ENCODE measurements at places on chromosomes 5 and 9. TPM values are rescaled to one million over a fixed set of nuclear protein-coding genes. Genes with fewer than 3 reads are reported as not detected.

DNA sequence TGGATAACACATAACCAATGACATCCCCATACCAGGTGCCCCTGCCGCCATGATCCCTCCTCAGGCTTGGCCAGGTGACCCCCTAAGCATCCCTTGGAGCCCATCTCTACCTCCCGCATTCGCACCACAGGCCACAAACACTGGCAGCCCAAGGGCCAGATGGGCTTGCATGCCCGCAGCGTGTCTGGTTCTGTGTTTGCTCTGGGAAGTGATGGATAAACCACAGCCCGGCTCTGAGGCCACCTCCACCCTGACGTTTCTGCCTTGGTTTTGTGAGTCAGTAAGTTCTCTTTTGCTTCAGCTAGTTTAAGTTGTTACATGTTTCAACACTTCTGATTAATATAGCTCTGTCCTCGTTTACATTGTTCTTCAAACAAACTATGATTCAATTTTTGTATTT lies 172.4 kb upstream of the PHYKPL start:
- H3K36me3 ChIP-seq, result no peaks in the 10 kb centered on the region
- H3K27me3 ChIP-seq, result peaks cover 12% of the 10 kb centered on the region
- H3K4me3 ChIP-seq, result no peak overlapping the region

- no peak overlapping the region for H3K4me3 ChIP-seq
- no peak for DNase-seq
- H3K27me3 ChIP-seq, result peaks cover 5% of the 10 kb centered on the region
- H3K4me1 ChIP-seq, result no peaks in the 10 kb centered on the region
Observed at GRCh38 chr5:148556835-148557234, 97.5 kb downstream of the HTR4 start.

GRCh38 chr5:82390088-82390487 lies 111.9 kb upstream of the RPS23 start:
- no peak overlapping the region for H3K4me3 ChIP-seq
- H3K27ac ChIP-seq, result no peak overlapping the region
- no peaks in the 10 kb centered on the region for H3K27me3 ChIP-seq
- DNase-seq, result no peak
- H3K4me1 ChIP-seq, result peaks cover 16% of the 10 kb centered on the region
- peaks cover 5% of the 10 kb centered on the region for H3K36me3 ChIP-seq

DNA sequence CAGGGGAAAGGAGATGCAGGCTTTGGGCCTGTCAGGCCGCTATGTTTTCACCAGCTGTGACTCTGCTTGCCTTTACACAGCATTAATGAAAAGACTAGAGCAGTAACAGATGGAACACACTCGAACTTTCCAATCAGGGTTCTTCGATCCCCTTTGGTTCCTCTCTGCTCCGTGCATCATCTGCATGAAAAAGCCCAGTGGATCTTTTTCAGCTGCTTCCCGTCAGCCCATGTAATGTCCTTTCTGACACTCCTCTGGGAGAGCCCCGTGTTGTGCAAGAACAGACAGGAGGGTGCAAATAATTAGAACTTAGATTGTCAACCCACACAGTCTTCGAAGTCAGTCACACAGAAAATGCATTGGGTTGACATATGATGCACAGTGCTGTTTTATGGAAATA lies 448.9 kb upstream of the ZNF462 start:
- no peak for DNase-seq
- H3K4me3 ChIP-seq, result no peak overlapping the region
- H3K27me3 ChIP-seq, result no peaks in the 10 kb centered on the region
- H3K27ac ChIP-seq, result no peak overlapping the region
- H3K4me1 ChIP-seq, result no peaks in the 10 kb centered on the region

The ARHGEF37 gene
- 0.88 TPM for total RNA-seq

- no peak overlapping the region for H3K27ac ChIP-seq
- H3K27me3 ChIP-seq, result no peaks in the 10 kb centered on the region
Observed at GRCh38 chr9:137836831-137837241, 40.7 kb upstream of the CACNA1B start.

GRCh38 chr9:137355761-137356365 lies 53.8 kb upstream of the NRARP start:
- peaks cover 5% of the 10 kb centered on the region for H3K36me3 ChIP-seq
- no peak overlapping the region for H3K27ac ChIP-seq
- H3K27me3 ChIP-seq, result no peaks in the 10 kb centered on the region
- H3K4me1 ChIP-seq, result no peaks in the 10 kb centered on the region

The IL33 gene
- not detected for total RNA-seq

- H3K4me1 ChIP-seq, result peaks cover 26% of the 10 kb centered on the region
- H3K4me3 ChIP-seq, result no peak overlapping the region
- H3K27me3 ChIP-seq, result no peaks in the 10 kb centered on the region
- DNase-seq, result no peak
Observed at GRCh38 chr5:143896966-143897365, 85.0 kb downstream of the HMHB1 start.

- no peak overlapping the region for H3K4me3 ChIP-seq
- DNase-seq, result no peak
- H3K27ac ChIP-seq, result no peak overlapping the region
Observed at GRCh38 chr9:136979769-136980587, 2.7 kb downstream of the PTGDS start.

DNA sequence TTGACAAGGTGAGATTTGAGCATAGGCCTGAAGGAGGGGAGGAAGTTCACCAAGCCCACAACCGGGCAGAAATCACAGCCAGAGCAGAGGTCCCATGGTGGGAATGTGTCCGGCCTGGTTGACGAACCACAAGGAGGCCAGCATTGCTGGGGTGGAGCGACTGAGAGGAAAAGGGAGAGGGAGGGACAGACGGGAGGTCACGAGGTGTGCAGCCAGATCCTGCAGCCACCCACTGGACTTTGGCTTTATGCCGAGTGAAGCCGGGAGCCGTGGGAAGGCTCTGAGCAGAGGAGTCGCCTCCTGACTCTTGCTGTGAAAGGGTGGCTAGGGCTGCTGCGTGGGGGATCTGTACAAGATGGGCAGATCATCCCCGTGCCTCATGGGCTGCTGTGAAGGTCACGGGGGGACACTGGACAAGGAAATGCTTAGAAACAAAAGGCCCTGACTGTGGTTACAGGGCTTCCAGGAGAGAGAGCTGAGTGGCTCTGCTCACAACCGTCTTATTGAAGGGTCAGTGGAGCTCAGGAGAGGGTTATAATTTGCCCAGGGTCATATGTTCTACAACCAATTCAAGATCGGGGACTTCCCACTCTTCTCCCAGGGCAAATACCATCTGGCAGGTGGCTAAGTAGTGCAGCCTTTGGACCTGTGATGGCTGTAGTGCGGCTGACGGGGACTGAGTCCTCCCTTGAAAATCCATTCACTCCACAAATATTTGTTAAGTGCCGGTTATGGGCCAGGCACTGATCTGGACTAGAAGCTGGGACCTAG lies 15.6 kb upstream of the CD74 start:
- H3K4me1 ChIP-seq, result no peaks in the 10 kb centered on the region
- H3K36me3 ChIP-seq, result no peaks in the 10 kb centered on the region
- H3K4me3 ChIP-seq, result no peak overlapping the region

GRCh38 chr5:128470663-128471062 lies 67.4 kb downstream of the FBN2 start:
- DNase-seq, result no peak
- no peaks in the 10 kb centered on the region for H3K4me1 ChIP-seq
- H3K36me3 ChIP-seq, result no peaks in the 10 kb centered on the region
- no peak overlapping the region for H3K4me3 ChIP-seq
- no peak overlapping the region for H3K27ac ChIP-seq

The PROB1 gene
- 5.5 TPM for total RNA-seq

The PCDHGC4 gene
- total RNA-seq, result not detected

The C9 gene
- not detected for total RNA-seq

- peaks cover 26% of the 10 kb centered on the region for H3K27me3 ChIP-seq
- H3K36me3 ChIP-seq, result no peaks in the 10 kb centered on the region
- peaks cover 14% of the 10 kb centered on the region for H3K4me1 ChIP-seq
- H3K4me3 ChIP-seq, result no peak overlapping the region
Observed at GRCh38 chr9:109482391-109482916, 15.7 kb downstream of the PTPN3 start.

DNA sequence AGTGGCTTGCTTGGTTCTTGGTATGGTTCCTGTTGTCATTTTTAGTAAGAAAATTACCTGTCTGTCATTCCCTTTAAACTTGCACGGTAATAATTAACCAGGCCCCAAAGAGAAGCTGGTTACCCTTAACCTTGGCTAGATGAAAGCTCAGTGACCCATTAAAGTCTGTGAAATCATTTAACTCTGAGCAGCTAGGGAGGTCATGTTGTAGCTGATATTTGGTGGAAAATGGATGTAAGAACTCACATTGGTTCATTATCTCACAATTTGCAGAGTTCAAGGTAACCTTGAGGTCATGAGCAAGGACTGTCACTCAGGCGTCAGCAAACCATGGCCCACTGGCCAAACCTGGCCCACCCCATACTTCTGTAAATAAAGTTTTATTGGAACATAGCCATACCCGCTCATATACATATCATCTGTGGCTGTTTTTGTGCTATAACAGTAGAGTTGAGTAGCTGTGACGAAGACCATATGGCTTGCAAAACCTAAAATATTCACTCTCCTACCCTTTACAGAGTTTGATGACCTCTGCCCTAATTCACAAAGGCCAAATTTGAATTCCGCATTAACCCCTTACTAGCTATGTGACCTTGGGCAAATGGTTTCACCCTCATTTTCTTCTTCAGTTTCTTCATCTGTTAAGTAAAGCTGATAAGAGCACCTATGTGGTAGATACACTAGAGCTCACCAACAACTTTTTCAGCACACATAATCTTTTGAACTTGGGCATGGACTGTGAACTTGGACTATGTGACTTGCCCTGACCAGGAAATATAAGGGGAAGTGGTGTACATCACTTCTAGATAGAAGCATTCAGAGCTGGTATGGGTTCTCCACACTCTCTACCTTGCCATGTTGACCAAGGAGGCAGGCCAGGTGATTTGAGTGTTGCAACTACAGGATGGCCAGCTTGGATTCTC lies 61.5 kb upstream of the CPEB4 start:
- H3K27ac ChIP-seq, result no peak overlapping the region
- no peak overlapping the region for H3K4me3 ChIP-seq
- no peaks in the 10 kb centered on the region for H3K36me3 ChIP-seq
- H3K27me3 ChIP-seq, result no peaks in the 10 kb centered on the region
- peaks cover 12% of the 10 kb centered on the region for H3K4me1 ChIP-seq

The TMC1 gene
- not detected for total RNA-seq

DNA sequence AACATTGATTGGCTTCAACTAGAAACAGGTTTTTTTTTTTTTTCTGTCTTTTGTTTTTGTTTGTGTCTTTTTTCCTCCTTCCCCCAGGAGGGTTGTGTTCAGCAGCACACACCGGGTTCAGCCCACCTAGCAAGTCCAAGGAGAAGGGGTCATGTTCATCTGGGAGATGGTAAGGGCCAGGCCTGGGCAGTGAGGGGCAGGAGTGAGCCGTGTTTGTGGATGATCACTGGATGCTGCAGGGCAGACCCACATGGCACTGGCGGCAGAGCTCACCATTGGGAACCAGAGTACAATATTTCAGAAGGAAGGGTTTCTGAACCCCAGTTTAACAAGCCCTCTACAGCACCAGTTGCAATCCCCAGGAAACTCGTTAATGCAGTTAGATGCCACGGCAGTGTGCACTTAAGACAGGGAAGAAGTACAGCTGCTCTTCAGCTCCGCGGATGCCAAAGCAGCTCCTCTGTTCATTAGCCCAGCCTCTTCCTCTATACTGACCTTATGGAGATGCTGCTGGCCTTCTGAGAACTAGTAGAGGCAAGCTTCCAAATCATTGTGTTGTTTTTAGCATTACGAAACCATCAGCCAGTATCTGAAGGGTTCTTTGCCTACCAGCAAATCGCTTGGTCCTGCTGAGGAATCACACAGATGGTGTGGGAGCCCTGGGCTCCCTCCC lies 508.2 kb upstream of the WWC1 start:
- H3K4me3 ChIP-seq, result no peak overlapping the region
- DNase-seq, result no peak
- no peaks in the 10 kb centered on the region for H3K27me3 ChIP-seq
- H3K27ac ChIP-seq, result no peak overlapping the region

- peaks cover 13% of the 10 kb centered on the region for H3K4me1 ChIP-seq
- peaks cover 32% of the 10 kb centered on the region for H3K27me3 ChIP-seq
- H3K36me3 ChIP-seq, result no peaks in the 10 kb centered on the region
- no peak overlapping the region for H3K27ac ChIP-seq
- DNase-seq, result no peak
- H3K4me3 ChIP-seq, result no peak overlapping the region
Observed at GRCh38 chr5:147455822-147456450, 53.9 kb downstream of the DPYSL3 start.

The GRXCR2 gene
- total RNA-seq, result not detected

- no peak overlapping the region for H3K4me3 ChIP-seq
- no peak overlapping the region for H3K27ac ChIP-seq
- no peak for DNase-seq
- H3K4me1 ChIP-seq, result no peaks in the 10 kb centered on the region
Observed at GRCh38 chr5:167587772-167588437, 703.5 kb upstream of the WWC1 start.

The ADAMTS19 gene
- not detected for total RNA-seq

DNA sequence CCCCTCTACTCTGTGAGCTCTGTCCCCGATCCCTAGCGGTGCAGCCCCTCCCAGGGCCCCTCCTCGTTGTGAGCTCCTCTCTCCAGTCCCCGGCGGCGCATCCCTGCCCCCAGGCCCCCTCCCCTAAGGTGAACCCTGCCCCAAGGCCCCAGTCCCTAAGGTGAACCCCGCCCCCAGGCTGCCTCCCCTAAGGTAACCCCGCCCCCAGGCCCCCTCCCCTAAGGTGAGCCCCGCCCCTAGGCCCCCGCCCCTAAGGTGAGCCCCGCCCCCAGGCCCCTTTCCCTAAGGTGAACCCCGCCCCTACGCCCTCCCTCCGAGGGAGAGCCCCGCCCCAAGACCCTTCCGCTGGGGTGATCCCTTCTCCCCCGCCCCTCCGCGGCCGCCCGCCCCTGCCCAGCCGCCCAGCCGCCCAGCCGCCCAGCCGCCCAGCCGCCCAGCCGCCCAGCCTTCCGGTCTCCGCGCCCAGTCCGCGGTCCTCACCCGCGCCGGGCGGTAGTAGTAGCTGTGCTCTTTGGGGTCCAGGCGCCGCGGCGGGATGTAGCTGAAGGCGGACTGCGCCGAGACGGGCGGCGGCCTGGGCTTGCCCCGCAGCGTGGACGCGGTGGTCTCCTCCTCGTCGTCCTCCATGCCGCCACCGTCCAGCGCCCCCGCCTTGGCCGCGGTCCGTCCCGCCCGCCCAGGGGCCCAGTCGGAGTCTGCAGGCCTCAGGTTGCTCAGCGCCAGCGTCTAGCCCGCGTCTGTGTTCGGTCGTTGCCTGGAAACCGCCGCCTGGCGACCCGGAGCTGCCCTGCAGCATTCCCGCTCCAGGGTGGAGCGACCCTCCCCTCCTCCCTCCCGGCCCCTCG lies at the start of gene CFAP90:
Gene CFAP90, minus strand, starts transcription at position 739 of the 845 bp plus-strand sequence. Its CDS starts 112 bp downstream, at position 627.
- H3K4me3 ChIP-seq, result peak within 1 kb of the TSS; percentile 56
- peaks cover 37% of the 10 kb centered on the region for H3K27me3 ChIP-seq
- no peak for DNase-seq
- H3K27ac ChIP-seq, result no peak within 1 kb of the TSS

- H3K4me3 ChIP-seq, result no peak overlapping the region
- H3K36me3 ChIP-seq, result peaks cover 82% of the 10 kb centered on the region
- DNase-seq, result no peak
- peaks cover 90% of the 10 kb centered on the region for H3K4me1 ChIP-seq
- peak overlapping the region; percentile 62 for H3K27ac ChIP-seq
Observed at GRCh38 chr9:89448381-89448780, 49.5 kb downstream of the SEMA4D start.

The FIBCD1 gene
- total RNA-seq, result not detected

GRCh38 chr5:169410996-169411783 lies 110.3 kb upstream of the SLIT3 start:
- H3K4me1 ChIP-seq, result no peaks in the 10 kb centered on the region
- H3K4me3 ChIP-seq, result no peak overlapping the region
- DNase-seq, result no peak
- no peaks in the 10 kb centered on the region for H3K36me3 ChIP-seq
- no peak overlapping the region for H3K27ac ChIP-seq
- H3K27me3 ChIP-seq, result peaks cover 4% of the 10 kb centered on the region

The SARDH gene
- 0.50 TPM for total RNA-seq

The ADAMTS6 gene
- total RNA-seq, result 1.7 TPM

- no peaks in the 10 kb centered on the region for H3K36me3 ChIP-seq
- no peaks in the 10 kb centered on the region for H3K27me3 ChIP-seq
- no peak for DNase-seq
- no peak overlapping the region for H3K4me3 ChIP-seq
Observed at GRCh38 chr5:20469792-20470191, 481.8 kb upstream of the CDH18 start.
